Stimulated activated CD8-positive, alpha-beta memory T cell treated with anti-CD3 and anti-CD28 coated beads, Interleukin-15, amount 100 ng/mL, for 1 hour (primary cell): ENCODE measurements at places on chromosomes 3 and 15.

GRCh38 chr15:77107531-77108355 is 36.8 kb upstream of the TSPAN3 start:
- DNase-seq, result peak; percentile 9

DNA sequence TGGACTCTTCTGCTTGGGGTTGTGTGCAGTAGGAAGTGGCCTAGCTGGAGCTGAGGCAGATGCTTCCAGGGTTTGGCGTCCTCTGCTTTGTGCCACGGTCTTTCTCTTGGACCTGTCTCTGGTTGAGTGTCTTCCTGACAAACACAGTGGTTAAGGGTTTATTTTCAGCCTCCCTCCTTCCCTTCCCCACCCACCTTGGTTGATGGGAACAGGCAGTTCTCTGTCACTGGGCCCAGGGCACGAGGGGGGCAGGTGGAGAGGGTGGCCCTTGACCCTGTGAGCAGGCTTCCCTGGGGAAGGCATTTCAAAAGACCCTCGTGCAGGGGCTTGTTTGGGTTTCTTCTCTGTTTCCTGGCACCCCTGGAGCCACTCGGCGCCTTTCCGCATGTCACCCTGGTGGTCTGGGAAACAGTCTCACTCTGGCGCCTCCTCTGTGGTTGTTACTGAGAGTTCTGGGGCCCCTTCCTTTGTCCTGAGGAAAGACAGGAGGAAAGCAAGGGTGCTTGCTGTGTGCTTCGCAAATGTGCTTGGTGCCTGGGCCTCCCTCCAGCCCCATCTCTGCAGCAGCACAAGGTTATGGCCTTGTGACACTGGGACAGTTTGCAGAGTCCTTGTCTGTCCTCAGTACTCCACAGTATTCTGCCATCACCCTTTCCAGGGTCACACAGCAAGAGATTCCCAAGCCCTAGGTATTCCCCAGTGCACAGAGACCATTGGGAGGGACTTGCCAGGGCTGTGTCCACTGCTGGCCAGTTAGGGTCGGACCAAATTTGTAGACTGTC is 10.3 kb upstream of the STAB1 start:
- no peak for DNase-seq

GRCh38 chr15:92112711-92113110 is 259.2 kb downstream of the SLCO3A1 start:
- no peak for DNase-seq

GRCh38 chr3:171825222-171825828 is 15.0 kb upstream of the PLD1 start:
- DNase-seq, result no peak

- no peak for DNase-seq
These were observed 24.7 kb downstream of the MYO5A start for GRCh38 chr15:52503788-52504496.

DNA sequence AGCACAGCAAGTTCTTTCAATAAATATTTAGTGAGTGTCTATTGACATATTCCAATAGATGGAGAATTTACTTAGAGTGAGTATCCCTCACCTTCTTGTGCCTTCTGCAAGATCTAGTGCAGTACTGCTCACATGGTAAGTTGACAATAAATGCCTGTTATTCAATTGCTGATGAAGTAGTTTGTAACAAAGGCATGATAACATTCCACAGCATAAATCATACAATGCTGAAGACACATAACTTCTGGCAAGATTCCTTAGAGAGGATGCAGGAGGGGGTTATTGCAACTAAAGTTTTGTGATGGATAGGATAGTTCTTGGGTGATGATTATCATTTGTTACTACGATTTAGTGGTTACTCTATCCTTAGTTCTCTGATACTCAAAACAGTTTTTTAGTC is 112.2 kb upstream of the RBMS3 start:
- DNase-seq, result no peak

DNA sequence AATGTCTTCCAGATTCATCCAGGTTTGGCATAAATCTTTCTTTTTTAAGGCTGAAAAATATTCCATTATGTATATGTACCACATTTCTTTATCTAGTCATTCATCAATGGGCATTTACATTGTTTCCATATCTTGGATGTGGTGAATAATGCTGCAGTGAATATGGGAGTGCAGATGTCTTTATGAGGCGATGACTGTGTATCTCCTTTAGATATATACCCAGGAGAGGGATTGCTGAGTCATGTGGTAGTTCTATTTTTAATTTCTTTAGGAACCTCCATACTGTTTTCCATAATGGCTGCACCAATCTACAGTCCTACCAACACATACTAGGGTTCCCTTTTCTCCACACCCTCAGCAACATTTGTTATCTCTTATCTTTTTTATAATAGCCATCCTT is 96.3 kb downstream of the LRRC28 start:
- no peak for DNase-seq

DNA sequence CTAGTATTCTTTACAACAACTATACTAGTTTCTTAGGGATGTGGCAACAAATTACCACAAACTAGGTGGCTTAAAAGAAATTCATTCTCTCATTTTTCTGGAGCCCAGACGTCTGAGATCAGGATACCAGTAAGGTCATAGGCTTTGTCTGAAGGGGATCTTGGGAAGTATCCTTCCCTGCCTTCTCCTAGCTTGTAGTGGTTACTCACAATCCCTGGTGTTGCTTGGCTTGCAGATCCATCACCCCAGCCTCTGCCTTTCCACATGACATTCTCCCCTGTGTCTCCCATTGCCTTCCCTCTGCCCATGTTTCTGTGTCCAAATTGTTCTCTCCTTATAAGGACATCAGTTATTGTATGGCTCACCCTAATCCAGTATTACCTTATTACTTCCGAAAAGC is 24.3 kb upstream of the CLDN1 start:
- DNase-seq, result no peak

GRCh38 chr3:130662501-130662996 is 84.1 kb downstream of the PIK3R4 start:
- DNase-seq, result no peak
